Ureter (tissue), 1 donor: ENCODE measurements at places on chromosomes 4 and X. TPM values are rescaled to one million over a fixed set of nuclear protein-coding genes. Genes with fewer than 3 reads are reported as not detected.
A peak's percentile ranks its signal among the peaks of the same experiment; 100 is the strongest.

GRCh38 chrX:9525511-9526248 is 60.8 kb downstream of the TBL1X start:
- DNase-seq, result no peak

RBM46 gene
- not detected for total RNA-seq

DNA sequence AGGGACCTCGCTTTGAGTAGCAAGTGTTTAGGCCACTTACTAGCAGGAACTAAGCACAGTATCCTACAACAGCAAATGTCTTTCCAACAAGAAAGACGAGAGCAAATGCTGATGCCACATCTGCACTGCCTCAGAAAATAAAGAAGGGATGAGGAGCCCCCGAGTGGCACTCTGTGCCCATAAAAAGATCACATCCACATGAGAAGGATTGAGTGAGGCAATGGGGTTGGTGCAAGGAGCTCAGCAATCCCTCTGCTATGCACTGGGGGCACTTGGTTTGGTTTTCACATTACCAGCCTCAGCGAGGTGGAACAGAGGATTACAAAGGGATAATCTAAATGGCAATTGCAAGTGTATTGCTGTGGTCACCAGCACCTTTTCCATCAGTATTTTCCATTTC is 252.8 kb upstream of the SLC7A11 start:
- DNase-seq, result no peak

DNA sequence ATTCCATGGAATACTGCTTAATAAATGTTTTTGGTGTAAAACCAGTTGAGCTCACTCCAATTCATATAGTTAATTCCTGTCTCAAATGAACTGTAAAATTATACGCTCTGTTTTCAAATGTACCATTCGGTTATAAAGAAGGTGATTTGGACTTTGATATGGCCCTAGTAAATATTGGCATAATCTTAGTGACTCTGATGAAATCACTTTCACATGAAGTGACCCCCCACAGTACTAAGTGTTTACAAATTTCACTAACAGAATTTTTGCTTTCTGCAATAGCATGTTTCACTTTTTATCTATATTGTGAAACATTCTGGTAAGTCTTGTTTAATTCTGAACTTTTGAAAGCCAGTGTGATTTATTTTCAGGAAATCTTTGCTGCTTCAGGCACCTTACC is 10.9 kb downstream of the GC start:
- no peak for DNase-seq

- peak; percentile 43 for DNase-seq
These were observed at the start of gene COL25A1 for GRCh38 chr4:109302361-109303139. Gene COL25A1, minus strand, starts transcription at chr4:109302658.

DNA sequence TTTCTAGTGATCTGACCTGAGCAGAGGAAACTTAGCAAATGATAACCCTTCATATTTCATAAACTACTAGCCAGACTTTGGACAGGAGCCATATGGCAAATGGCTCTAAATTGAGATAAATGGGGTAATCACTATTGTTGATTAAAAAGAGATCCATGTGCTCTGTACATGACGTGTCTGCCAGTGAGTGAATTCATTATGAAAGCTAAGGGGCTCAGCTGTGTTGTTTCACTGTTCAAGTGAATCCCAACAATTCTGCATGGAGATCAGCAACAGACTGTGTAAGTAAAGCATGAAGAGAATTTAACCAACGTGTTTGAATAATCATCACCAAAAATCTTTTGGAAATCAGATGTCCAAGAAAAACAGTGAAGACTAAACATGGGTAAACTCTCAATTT is 9.5 kb upstream of the QRFPR start:
- no peak for DNase-seq

- no peak for DNase-seq
These were observed 1080.4 kb upstream of the INTU start for GRCh38 chr4:126552321-126552720.
